ENCODE measurements at places on chromosomes 12 and 14. TPM values are rescaled to one million over a fixed set of nuclear protein-coding genes. Genes with fewer than 3 reads are reported as not detected.
A peak's percentile ranks its signal among the peaks of the same experiment; 100 is the strongest.

Gene ANAPC5
- total RNA-seq = 112 TPM

Gene CPNE8
- total RNA-seq = 14.2 TPM

Gene RAB15
- total RNA-seq = 3.3 TPM

Gene FAR2
- total RNA-seq = 9.7 TPM

Gene TMEM30B
- 0.12 TPM for total RNA-seq

Gene KIF5A
- 5.2 TPM for total RNA-seq

DNA sequence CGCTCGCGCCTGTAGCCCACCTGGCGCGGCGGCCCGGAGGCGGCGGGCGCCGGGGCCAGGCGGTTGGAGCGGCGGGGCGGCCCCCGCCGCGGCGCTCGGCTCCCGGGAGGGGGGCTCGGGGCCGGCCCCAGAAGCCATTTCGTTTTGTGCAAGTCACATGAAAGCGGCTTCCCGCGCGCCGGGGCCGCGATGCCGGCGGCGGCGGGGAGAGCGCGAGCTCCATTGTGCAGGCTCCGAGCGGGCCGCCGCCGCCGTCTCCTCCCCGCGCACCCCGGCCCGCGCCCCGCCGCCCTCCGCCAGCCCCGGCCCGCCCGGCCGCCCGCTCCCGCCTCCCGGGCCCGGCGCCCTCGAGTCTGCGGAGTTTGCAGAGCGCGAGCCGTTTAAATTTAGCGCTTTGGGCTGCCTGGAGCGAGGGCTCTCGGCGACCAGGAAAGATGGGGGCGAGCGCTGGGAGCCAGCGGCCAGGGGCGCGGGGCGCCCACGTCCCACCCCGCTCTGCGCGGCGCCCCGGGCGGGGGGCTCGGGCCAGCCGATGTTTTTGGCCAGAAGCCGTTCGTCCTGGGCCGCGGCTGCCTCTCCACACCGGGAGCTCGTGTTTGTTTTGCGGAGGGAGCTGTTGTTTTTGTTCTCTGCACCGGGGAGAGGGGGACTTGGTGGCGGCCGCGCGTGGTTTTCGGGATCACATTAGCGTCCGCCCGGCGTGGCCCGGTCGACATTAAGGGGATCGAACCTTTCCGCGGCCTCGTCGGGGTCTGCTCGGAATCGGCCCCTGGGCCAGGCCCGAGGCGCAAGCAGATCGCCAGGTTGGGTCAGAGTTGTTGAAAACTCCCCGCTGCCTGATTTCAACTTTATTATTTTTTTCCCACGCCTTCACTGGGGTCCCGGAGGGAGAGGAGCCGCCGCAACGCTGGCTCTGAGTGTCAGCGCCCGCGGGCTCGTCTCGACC is 982 bp downstream of the BCL7A start:
- peak overlapping the region; percentile 86 for H3K27ac ChIP-seq
- no peaks in the 10 kb centered on the region for H3K27me3 ChIP-seq
- H3K4me3 ChIP-seq = peak overlapping the region; percentile 65
- DNase-seq = no peak

GRCh38 chr14:74663884-74664283 is 49.0 kb downstream of the AREL1 start:
- H3K27ac ChIP-seq = no peak overlapping the region
- H3K27me3 ChIP-seq = no peaks in the 10 kb centered on the region
- H3K36me3 ChIP-seq = peaks cover 30% of the 10 kb centered on the region
- no peak for DNase-seq
- H3K4me3 ChIP-seq = no peak overlapping the region
- H3K4me1 ChIP-seq = no peaks in the 10 kb centered on the region

DNA sequence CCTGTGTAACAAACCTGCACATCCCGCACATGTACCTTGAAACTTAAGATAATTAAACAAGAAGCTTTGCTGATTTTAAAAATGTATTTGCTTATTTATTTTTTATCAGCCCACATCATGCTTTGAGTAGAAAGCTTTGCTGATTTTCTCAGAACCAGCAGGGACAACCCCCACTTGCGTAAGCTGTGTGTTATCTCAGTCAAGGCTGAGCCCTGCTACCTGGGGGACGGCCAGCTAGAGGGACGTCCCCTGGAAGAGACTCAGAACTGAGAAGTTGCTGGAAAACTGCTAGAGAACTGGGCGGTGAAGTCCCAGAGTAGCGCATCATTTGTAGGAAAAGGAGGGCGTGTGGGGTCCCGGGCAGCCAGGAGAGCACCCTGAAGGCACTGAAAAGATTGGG is 4.1 kb upstream of the PLEK2 start:
- no peaks in the 10 kb centered on the region for H3K36me3 ChIP-seq
- H3K27ac ChIP-seq = no peak overlapping the region
- H3K4me1 ChIP-seq = peaks cover 58% of the 10 kb centered on the region

- peak overlapping the region; percentile 83 for H3K27ac ChIP-seq
- H3K27me3 ChIP-seq = no peaks in the 10 kb centered on the region
- H3K4me3 ChIP-seq = no peak overlapping the region
- H3K4me1 ChIP-seq = peaks cover 21% of the 10 kb centered on the region
- no peaks in the 10 kb centered on the region for H3K36me3 ChIP-seq
These were observed 122.0 kb downstream of the RAD51B start for GRCh38 chr14:67941456-67942018.

DNA sequence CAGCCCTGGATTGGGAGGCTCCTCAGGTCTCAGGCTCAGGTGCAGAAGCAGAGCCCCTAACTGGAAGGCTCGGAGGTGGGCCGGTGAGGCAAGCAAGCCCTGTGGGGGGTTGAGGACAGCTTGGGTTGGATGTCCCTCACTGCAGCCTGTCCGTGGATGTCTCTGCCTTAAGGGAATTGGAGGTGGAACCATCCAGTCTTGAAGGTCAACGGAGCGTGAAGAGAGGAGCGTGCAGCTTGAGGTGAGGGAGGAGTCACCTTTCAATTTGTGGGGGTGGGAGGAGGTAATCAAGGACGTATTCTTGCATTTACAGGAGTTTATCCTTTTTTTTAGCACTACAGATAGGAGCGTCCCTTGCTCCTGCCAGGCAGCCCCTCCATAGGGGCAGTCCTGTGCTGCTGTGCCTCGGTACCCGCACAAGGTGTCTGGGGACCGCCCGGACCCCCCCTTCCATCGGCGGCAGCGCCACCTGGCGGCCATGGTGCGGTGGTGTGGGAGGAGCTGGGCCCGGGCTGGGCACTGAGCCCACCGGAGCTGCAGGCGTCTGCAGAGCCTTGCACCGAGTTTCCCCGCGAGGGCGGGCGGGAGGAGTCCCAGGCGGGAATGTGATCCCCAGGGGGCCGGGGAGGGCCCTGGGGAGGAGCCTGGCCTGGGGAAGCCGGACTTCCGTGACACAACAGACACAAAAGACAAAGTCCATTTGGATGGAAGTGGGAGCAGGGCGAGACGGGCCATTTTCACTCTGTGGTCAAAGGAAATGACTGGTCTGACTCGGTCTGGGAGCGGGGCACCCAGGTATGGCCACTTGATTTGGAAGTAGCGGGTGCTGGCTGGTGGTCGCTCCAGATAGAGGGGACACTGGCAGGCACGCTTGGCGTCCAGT is 864 bp downstream of the DNAJC22 start:
- peaks cover 47% of the 10 kb centered on the region for H3K4me1 ChIP-seq
- H3K27me3 ChIP-seq = no peaks in the 10 kb centered on the region
- H3K36me3 ChIP-seq = no peaks in the 10 kb centered on the region
- DNase-seq = peak; percentile 89
- H3K4me3 ChIP-seq = peak overlapping the region; percentile 73

DNA sequence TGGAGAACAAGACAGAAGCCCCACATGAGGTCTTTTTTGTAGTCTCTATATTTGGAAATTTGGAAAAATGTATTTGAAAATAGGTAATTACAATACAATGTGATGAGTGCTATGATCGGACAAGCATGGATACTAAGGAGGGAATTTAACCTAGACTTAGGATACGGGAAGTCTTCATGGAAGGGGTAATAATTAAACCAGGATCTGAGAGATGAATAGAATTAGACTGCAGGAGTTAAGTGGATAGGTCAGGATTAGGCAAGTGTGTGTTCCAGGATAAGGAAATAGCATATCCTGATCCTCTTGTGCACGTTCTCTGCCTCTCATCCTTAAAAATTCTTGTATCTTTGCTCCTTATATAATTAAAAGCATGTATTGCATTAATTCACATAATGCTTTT is 223.3 kb upstream of the PRICKLE1 start:
- H3K27me3 ChIP-seq = no peaks in the 10 kb centered on the region
- H3K4me1 ChIP-seq = no peaks in the 10 kb centered on the region
- no peak overlapping the region for H3K4me3 ChIP-seq

- no peaks in the 10 kb centered on the region for H3K36me3 ChIP-seq
- peak overlapping the region; percentile 94 for H3K27ac ChIP-seq
- no peaks in the 10 kb centered on the region for H3K27me3 ChIP-seq
These were observed 715 bp downstream of the NEK9 start for GRCh38 chr14:75126121-75126544.

GRCh38 chr12:130224613-130225012 is 62.3 kb downstream of the FZD10 start:
- no peak overlapping the region for H3K4me3 ChIP-seq
- H3K27me3 ChIP-seq = no peaks in the 10 kb centered on the region
- H3K4me1 ChIP-seq = no peaks in the 10 kb centered on the region
- no peak overlapping the region for H3K27ac ChIP-seq

GRCh38 chr12:74953697-74954096 is 255.9 kb downstream of the KCNC2 start:
- H3K4me1 ChIP-seq = no peaks in the 10 kb centered on the region
- H3K36me3 ChIP-seq = no peaks in the 10 kb centered on the region
- no peak overlapping the region for H3K27ac ChIP-seq
- H3K27me3 ChIP-seq = no peaks in the 10 kb centered on the region
- no peak overlapping the region for H3K4me3 ChIP-seq

- peak overlapping the region; percentile 14 for H3K4me3 ChIP-seq
- H3K27ac ChIP-seq = peak overlapping the region; percentile 100
- no peak for DNase-seq
- H3K27me3 ChIP-seq = no peaks in the 10 kb centered on the region
These were observed 2.3 kb upstream of the SCNN1A start for GRCh38 chr12:6377667-6377994.

DNA sequence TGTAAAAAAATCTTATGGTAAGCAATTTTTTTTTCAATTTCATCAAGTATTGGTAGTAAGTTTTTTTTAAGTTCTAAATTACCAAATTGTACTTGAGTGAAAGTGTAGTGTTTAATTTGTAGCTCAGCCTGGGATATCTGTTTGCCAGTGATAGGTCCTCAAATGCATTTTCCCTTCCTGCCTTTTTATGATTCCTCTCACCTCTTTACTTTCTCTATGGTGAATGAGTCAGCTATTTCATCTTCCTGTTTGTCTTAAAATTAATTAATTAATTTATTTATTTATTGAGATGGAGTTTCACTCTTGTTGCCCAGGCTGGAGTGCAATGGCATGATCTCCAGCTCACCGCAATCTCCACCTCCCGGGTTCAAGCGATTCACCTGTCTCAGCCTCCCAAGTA is 10.6 kb downstream of the SRP54 start:
- no peak overlapping the region for H3K4me3 ChIP-seq
- no peaks in the 10 kb centered on the region for H3K36me3 ChIP-seq
- no peak overlapping the region for H3K27ac ChIP-seq
- no peak for DNase-seq
- no peaks in the 10 kb centered on the region for H3K4me1 ChIP-seq

DNA sequence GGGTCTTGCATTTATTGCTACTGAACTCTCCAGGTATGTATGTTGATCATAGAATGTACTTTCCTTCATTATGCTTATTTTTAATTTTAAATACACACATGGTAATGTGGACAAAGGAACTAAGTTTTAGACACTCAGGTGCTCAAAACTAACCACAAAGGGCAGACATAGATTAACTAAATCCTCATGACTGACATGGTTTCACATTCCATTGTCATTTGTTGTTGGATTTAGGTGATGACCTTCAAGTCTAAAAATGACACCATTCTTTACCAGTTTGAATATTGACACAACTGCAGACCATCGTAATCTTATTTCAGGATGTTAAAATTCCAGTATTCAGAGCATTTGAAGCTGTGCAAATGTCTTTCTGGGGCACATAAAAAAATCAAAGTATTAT is 128.4 kb downstream of the BBS10 start:
- H3K27ac ChIP-seq = no peak overlapping the region
- no peak overlapping the region for H3K4me3 ChIP-seq
- H3K27me3 ChIP-seq = no peaks in the 10 kb centered on the region
- no peak for DNase-seq

- no peak overlapping the region for H3K27ac ChIP-seq
- H3K36me3 ChIP-seq = no peaks in the 10 kb centered on the region
- no peaks in the 10 kb centered on the region for H3K4me1 ChIP-seq
- peaks cover 3% of the 10 kb centered on the region for H3K27me3 ChIP-seq
- no peak for DNase-seq
These were observed 5.0 kb downstream of the PRB3 start for GRCh38 chr12:11264501-11264900.

GRCh38 chr14:56065621-56066290 is 52.5 kb upstream of the PELI2 start:
- H3K4me1 ChIP-seq = no peaks in the 10 kb centered on the region
- H3K36me3 ChIP-seq = no peaks in the 10 kb centered on the region
- no peak for DNase-seq
- H3K27me3 ChIP-seq = peaks cover 8% of the 10 kb centered on the region
- no peak overlapping the region for H3K27ac ChIP-seq
- H3K4me3 ChIP-seq = no peak overlapping the region

DNA sequence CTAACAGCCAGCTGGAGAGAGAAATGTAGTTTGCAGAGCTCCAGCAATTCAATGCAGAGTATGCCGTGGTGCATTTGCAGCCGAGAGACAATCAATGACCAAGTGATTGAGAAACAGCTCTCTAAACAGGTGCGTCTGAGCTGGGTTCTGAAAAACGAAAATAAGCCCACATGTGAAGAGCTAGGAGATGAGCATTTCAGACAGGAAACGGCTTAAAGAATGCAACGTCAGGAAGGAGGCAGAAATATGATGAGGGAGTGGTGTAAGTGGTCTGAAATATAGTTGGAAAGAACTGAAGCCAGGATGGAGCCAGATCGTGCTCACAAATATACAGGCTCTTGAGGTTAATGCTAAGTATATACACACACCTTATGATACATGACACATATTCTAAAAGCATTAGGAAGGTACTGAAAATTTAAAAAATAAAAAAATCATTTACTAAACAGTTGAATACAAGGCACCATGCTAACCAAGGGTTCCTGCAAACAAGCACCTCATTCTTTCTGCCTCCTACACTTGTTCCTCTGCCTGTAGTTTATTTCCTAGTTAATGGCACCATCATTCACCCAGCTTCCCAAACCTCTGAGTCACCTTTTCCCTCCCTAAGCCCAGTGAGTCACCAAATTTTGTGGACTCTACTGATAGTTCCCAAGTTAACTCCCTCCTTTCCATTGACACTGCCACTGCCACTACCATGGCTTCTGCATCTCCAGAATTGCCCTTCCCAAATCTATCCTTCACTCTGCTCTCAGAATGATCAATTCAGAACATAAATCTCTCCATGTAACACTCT is 2.3 kb upstream of the GARIN2 start:
- no peaks in the 10 kb centered on the region for H3K27me3 ChIP-seq
- H3K4me3 ChIP-seq = no peak overlapping the region
- peak; percentile 83 for DNase-seq

GRCh38 chr12:24796876-24797275 is 152.0 kb downstream of the BCAT1 start:
- no peak overlapping the region for H3K4me3 ChIP-seq
- no peak overlapping the region for H3K27ac ChIP-seq
- 0 out of 2 replicates have a peak, but pooled peaks cover 3% of the 10 kb centered on the region for H3K27me3 ChIP-seq
- no peaks in the 10 kb centered on the region for H3K4me1 ChIP-seq
- H3K36me3 ChIP-seq = no peaks in the 10 kb centered on the region
